Stimulated activated CD4-positive, alpha-beta T cell treated with anti-CD3 and anti-CD28 coated beads, Interleukin-2, amount 100 ng/mL, for 48 hours (primary cell): ENCODE measurements at places on chromosomes 5 and 9.

- no peak for DNase-seq
These were observed 101.1 kb upstream of the NR4A3 start for GRCh38 chr9:99720455-99721050.

GRCh38 chr9:112248722-112249121, 73.6 kb upstream of the SUSD1 start:
- DNase-seq: no peak

DNA sequence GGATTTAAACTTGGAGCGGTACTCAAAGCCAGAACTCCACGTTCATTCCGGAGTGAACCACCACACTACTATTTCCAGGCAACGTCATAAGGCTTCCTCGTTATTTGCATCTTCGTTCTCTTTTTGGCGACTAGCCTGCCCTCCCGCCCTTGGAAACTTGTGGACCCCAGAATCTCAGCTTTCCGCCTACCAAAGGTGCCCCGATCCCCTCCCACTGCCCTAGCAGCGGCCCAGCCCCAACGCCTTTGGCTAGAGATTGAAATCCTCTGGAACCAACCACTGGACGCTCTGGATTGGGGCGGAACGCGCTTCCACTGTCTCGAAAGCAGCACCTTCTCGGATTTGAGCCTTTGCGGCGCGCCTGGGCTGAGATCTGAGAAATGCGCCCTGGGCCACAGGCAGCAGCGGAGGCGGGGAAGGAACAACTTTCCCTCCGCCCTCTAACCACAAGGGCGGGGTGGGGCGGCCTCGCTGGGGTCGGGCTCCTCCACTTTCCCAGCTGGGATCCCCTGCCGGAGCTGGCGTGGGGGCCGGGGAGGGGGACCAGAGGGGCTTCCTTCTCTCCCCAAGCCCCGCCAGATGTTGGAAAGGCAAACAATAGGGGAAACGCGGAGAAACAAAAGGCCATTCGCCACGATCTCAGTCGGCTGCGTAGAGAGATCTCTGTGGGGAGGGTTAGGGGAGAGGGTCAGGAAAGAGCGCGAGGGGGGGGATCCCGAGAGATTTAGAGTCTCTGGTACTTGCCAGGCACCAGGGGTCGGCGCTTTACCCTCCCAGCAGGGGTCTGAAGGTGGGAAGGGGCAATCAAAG, 1.3 kb downstream of the MOB3B start:
- DNase-seq: peak; percentile 23

DNA sequence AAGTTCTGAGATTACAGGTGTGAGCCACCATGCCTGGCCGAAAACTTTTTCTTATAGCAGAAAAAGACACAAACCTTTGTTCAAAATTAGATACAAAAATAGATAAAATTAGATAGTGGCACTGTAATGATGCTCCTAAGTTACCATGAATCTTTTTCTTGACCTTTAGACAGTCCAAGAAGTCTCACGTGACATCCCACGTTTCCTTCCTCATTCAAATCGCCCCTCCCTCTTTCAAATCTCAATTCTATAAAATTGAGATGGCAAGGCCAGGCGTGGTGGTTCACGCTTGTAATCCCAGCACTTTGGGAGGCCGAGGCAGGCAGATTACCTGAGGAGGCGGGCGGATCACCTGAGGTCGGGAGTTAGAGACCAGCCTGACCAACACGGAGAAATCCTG, 7.7 kb upstream of the ZCCHC10 start:
- DNase-seq: no peak

DNA sequence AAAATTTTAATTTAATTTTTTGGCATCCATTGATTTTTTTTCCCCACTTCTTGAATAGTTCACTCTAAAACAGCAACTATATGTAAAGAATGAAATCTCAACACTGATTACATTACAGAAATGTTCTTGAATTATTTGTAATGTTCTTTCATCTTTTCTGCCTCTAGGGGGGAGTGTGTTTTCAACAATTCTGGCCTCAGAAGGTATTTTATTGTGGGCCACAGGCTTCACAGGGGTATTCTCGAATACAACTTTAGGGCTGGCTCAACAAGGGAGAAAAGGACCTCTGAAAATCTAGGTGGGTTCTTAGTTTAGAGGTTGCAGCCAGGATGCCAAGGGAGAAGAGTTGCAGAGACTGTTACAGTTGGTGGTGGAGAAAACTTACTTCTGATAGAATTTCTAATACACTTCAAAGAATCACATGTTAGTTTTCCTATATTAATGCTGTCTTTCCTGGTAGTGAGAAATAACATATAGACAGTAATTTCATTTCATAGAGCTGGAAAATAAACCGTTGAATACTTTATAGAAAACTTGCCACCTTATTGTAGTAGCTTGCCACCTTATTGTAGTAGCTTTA, 3.6 kb upstream of the NPR3 start:
- DNase-seq: no peak

- DNase-seq: no peak
These were observed 12.2 kb downstream of the RNF130 start for GRCh38 chr5:180059326-180059725.

DNA sequence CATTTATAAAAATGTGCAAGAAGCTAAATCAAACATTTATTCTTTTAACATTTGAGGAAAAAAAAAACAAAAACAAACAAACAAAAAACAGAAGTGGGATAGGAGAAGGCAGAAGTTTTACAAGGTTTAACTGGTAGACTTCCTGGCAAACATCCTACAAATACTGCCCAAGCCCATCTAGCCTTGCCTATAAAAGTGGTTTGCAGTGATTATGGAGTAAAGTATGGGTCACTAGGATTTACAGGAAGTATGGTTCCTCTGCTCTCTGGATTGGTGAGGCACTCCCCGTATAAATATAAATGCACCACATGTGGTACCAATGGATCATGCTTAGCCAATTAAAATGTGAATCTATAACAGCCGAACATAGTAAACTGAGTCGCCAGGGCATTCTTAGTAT, 291.9 kb downstream of the EDIL3 start:
- no peak for DNase-seq

- no peak for DNase-seq
These were observed 15.2 kb downstream of the RNF180 start for GRCh38 chr5:64180661-64181343.

GRCh38 chr5:124649491-124650146, 96.8 kb downstream of the ZNF608 start:
- peak; percentile 5 for DNase-seq

GRCh38 chr5:103216137-103216536, 42.4 kb upstream of the MACIR start:
- no peak for DNase-seq

- peak; percentile 36 for DNase-seq
These were observed 12.0 kb upstream of the TGFBR1 start for GRCh38 chr9:99092643-99093491.

GRCh38 chr5:1282131-1282992, 12.5 kb downstream of the TERT start:
- no peak for DNase-seq

DNA sequence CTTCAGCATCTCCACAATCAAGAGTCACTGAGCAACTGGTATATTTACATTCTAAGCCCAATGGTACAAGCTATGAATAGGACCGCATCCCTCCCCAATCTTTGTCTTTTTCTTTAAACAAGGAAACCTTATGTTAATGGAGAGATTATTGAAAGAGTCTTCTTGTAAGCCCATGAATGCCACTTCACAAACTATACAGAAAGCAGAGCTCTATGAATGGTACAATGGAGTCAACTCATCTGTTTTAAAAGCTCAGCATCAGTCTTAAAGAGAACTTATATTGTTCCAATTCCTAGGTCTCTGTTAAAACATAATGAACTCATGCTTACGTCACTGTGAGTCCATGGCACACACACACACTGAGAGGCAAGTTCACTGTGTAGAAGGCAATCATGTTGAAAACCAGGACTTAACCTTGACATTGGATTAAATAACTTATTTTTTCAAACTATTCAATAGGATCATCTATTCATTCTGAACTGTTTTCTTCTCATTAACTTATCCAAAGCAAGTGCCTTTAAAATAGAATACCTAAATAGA, 4.5 kb downstream of the NREP start:
- no peak for DNase-seq

DNA sequence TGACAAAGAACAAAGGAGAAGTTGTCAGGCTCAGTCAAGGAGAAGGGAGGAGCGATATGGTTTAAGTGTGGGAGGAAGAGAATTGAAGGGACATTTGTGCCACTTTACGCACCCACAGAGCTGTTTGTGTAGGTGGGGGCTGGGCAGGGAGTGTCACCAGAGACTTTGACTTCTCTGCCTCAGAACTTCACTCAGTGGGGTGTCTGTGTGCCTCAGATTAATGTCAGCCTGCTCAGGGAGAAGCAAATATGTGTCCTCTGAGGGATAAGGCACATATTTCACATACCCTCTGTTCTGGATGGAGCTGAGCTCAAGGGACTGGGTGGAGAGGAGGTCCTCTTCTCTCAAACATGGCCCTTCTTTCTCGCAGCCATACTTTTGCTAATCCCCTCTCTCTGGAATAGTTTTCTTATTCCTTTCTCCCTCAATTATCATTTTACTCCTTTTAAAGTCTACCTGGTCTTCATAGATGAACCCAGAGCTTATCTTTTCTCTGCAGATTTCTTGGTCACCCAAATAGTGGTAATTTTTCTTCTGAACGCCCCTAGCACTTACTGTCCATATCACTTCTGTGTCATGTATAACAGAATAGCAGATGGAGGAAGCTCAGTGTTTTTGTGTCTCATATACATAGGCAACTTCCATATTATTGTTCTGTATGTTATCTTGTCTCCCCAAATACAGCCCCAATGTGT, 77.0 kb downstream of the IQGAP2 start:
- no peak for DNase-seq

- DNase-seq: no peak
These were observed 129.5 kb upstream of the RAPGEF1 start for GRCh38 chr9:131869348-131869747.

- DNase-seq: no peak
These were observed at the start of gene PCDHGA1 for GRCh38 chr5:141330299-141331080. Gene PCDHGA1 (plus strand): TSS chr5:141330514.

GRCh38 chr9:102355982-102356381, 617.5 kb upstream of the GRIN3A start:
- DNase-seq: no peak

DNA sequence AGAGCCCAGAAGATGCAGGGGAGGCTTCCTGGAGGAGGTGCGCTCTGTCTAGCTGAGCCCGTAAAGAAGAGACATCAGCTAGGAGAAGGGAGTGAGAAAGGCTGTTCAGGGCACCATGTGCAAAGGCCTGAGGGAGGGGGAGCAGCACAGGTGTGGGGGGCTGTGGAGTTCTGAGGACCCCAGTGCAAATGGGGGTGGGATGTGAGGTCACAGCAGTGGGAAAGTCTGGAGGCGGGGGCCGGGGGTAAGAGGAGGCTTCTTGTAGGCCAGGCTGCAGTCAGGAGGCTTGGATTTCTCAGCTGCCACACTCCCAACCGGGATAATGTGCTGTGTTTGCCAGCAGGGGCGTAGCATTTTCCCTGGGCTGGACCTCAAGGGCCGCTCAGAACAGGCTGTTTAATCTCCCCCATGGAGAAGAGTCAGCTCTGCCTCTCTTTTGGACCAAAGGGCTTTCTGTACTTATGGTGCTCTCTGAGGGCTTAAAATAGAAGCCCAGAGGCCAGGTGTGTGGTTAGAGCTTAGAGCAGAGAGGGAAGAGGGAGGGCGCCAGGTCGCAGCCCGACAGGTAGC, 5.7 kb downstream of the NEURL1B start:
- DNase-seq: no peak

- DNase-seq: no peak
These were observed 11.3 kb downstream of the NINJ1 start for GRCh38 chr9:93122721-93123221.

DNA sequence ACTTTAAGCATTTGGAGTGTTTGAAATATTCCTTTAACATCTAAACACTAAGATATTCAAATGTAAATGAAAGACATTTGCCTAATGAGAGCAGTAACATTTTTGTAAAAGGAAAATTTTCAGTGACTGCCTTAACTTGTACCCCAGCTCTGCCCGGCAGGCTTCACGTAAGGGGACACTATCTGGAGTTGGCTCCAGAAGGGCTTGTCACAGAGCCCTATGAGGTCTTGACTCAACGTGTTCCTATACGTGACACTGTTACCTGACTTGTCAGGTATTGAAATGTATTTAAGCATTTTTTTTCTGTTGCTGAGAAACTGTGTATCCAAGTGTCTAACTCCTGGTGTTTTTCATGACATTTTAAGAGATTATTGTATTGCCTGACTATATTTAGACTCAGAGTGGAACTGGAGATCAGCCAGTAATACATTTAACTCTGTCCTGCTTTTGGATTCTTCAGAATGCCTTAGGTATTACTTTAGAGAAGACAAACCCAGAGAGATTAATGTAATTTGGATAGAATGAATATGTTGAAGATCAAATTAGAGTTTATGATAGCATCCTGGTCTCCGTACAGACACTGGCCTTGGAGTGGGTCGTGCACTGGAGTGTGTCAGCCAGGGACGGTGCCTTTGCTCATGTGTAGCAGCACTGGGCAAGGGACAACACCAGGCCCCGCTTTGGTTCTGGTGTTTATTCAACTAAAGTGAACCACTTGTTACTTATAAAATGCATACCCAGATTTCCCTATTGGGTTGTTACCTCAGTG, 34.6 kb upstream of the PHF2 start:
- no peak for DNase-seq

- no peak for DNase-seq
These were observed 80.4 kb upstream of the ADAMTSL1 start for GRCh38 chr9:18393340-18394130.

- DNase-seq: no peak
These were observed 195.8 kb downstream of the EFNA5 start for GRCh38 chr5:107474716-107475489.

DNA sequence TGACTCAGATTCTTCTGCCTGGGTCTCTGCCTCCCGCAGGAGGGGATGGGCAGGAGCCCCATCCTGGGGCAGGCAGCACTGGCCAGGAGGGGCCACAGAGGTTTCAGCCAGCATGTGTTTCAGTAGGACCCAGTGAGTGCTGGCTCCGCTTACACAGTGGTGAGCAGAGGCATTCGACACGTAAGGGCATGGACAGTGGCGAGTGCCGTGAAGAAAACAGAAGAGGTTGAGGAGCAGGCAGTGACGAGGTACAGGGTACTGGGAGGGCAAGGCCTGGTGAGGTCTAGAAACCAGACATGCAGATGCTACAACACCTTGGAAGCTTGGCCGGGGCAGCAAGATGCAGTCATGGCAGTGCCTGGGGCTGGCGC, 41.5 kb downstream of the CACNA1B start:
- DNase-seq: no peak

GRCh38 chr9:128733256-128733655, 9.3 kb upstream of the ZDHHC12 start:
- no peak for DNase-seq

GRCh38 chr5:100861148-100861547, 41.9 kb downstream of the ST8SIA4 start:
- no peak for DNase-seq

GRCh38 chr9:69204849-69205248, 30.8 kb downstream of the TJP2 start:
- DNase-seq: no peak

- DNase-seq: no peak
These were observed 189.1 kb upstream of the CDH12 start for GRCh38 chr5:23042226-23042625.

DNA sequence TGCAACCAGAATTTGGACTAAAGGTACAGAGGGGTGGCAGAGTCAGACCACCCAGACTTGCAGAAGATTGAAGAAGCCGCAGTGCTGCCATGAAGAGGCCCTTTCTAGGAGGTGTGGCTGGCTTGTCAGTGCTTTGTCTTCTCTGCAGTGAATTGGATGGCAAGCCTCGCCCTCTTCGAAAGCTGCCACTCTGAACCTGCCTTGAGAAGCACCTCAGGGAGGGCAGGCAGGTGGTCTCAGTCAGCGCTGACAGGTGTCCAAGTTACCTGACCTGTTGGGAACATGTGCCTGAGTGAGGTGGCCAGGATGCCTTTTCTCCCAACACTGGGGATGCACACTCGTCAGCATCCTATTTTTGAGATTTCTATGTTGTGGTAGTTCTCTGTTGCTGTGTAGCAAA, 6.2 kb downstream of the TENT4A start:
- DNase-seq: no peak
